Spinal cord (tissue), 10 donors: ENCODE measurements at places on chromosomes 7 and 10. TPM values are rescaled to one million over a fixed set of nuclear protein-coding genes. Genes with fewer than 3 reads are reported as not detected.
A peak's percentile ranks its signal among the peaks of the same experiment; 100 is the strongest.

- no peaks in the 10 kb centered on the region for H3K27me3 ChIP-seq
- peak; percentile 13 for DNase-seq
- H3K27ac ChIP-seq: no peak overlapping the region
- H3K4me1 ChIP-seq: no peaks in the 10 kb centered on the region
- no peak overlapping the region for H3K4me3 ChIP-seq
Observed at GRCh38 chr10:89440226-89441009, 26.1 kb downstream of the IFIT5 start.

- no peaks in the 10 kb centered on the region for H3K27me3 ChIP-seq
- no peak overlapping the region for H3K27ac ChIP-seq
- H3K4me1 ChIP-seq: peaks cover 9% of the 10 kb centered on the region
Observed at GRCh38 chr10:929960-930624, 1.4 kb downstream of the LARP4B start.

GRCh38 chr7:7909376-7909775 is 59.2 kb upstream of the GLCCI1 start:
- no peak overlapping the region for H3K4me3 ChIP-seq
- no peaks in the 10 kb centered on the region for H3K4me1 ChIP-seq
- H3K27me3 ChIP-seq: no peaks in the 10 kb centered on the region
- DNase-seq: no peak
- no peaks in the 10 kb centered on the region for H3K36me3 ChIP-seq
- H3K27ac ChIP-seq: no peak overlapping the region

GRCh38 chr7:102849079-102849478 is 63.7 kb upstream of the LRRC17 start:
- H3K36me3 ChIP-seq: no peaks in the 10 kb centered on the region
- no peak overlapping the region for H3K27ac ChIP-seq
- no peaks in the 10 kb centered on the region for H3K27me3 ChIP-seq
- no peaks in the 10 kb centered on the region for H3K4me1 ChIP-seq

- no peaks in the 10 kb centered on the region for H3K27me3 ChIP-seq
- H3K4me1 ChIP-seq: peaks cover 17% of the 10 kb centered on the region
- H3K27ac ChIP-seq: no peak overlapping the region
- no peak for DNase-seq
- H3K36me3 ChIP-seq: peaks cover 6% of the 10 kb centered on the region
Observed at GRCh38 chr10:71649631-71650030, 69.9 kb downstream of the C10orf105 start.

DNA sequence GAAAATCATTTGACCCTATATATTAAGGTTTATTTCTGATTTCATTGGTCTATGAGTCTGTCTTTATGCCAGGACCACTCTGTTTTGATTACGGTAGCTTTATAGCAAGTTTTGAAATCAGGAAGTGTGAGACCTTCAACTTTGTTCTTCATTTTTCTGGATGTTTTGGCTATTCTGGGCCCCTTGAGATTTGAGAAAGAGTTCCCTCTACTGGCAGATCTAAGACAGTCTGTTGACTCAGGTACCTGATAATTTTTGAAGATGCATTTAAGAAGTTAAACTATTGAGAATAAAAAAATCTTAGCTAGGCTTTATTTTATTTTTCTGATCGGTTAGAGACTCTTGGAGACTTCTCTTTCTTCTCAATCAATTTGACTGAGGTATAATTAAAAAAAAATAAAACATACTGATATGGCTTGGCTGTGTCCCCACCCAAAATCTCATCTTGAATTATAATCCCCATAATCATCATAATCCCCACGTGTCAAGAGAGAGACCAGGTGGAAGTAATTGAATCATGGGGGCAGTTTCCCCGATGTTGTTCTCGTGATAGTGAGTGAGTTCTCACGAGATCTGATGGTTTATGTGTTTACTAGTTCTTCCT is 209.2 kb downstream of the SNX10 start:
- peaks cover 5% of the 10 kb centered on the region for H3K27me3 ChIP-seq
- no peaks in the 10 kb centered on the region for H3K36me3 ChIP-seq
- no peak overlapping the region for H3K27ac ChIP-seq
- H3K4me3 ChIP-seq: no peak overlapping the region
- no peaks in the 10 kb centered on the region for H3K4me1 ChIP-seq

DNA sequence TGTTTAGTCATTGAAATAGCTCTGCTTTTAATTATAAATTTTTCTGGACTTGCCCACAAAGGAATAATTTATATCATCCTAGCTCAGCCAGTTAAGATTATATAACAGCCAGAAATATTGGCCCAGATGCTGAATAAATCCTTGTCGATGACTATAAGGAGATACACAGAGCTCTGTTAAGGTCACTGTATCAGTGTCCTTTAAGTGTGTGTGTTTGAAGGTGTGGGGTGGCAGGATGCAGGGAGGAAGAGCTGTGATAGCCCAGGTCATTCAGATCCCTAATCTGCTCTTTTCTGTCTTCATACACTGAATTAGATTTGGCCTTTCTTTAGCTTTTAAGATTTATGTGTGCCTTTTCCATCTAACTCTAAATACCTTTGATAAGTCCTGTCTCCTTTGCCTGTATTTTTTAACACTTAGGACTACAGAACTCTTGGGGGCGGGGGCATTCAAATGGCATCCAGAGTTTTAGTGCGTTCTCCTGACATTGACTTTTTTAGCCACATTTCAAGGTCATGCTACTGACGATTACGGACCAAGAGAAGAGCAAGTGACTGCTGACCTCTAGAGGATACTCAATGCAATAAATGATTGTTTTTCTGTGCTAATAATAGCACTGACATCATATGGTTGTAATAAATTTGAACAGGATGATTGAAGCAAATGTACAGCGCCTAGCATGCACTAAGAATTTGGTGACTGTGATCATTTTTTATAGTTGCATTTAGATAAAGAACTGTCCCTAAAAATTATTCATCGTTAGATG is 172.3 kb downstream of the CACNB2 start:
- peak overlapping the region; percentile 53 for H3K27ac ChIP-seq
- no peaks in the 10 kb centered on the region for H3K36me3 ChIP-seq
- H3K4me1 ChIP-seq: peaks cover 6% of the 10 kb centered on the region
- DNase-seq: peak; percentile 81
- no peak overlapping the region for H3K4me3 ChIP-seq

DNA sequence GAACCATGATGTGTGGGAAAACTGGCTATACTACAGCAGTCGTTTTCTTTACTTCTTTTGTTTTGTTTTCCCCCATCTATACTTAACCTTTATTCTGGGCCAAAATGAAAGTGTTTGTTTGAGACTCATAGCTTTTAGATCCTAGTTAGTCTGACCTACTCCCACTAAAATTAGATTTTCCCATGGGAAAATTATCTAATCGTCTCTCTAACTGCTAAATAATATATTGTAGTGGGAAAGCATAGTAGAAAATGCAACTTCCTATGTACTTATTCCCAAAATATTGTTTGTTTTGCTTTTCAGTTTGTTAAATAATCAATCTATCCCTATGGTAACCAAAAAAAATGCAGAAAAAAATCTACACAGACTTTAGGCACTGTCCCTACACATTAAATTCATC is 96.6 kb downstream of the NOC3L start:
- no peaks in the 10 kb centered on the region for H3K27me3 ChIP-seq

GRCh38 chr7:6402041-6402440 is 45.7 kb downstream of the DAGLB start:
- no peak for DNase-seq
- H3K27me3 ChIP-seq: no peaks in the 10 kb centered on the region
- peaks cover 53% of the 10 kb centered on the region for H3K36me3 ChIP-seq
- H3K4me3 ChIP-seq: no peak overlapping the region
- no peak overlapping the region for H3K27ac ChIP-seq

- peak overlapping the region; percentile 29 for H3K27ac ChIP-seq
- no peak for DNase-seq
- peaks cover 65% of the 10 kb centered on the region for H3K4me1 ChIP-seq
Observed at GRCh38 chr10:490891-491571, 198.4 kb downstream of the DIP2C start.

- DNase-seq: no peak
- no peaks in the 10 kb centered on the region for H3K27me3 ChIP-seq
- peak overlapping the region; percentile 49 for H3K4me3 ChIP-seq
- H3K27ac ChIP-seq: peak overlapping the region; percentile 0
- peaks cover 4% of the 10 kb centered on the region for H3K36me3 ChIP-seq
Observed at GRCh38 chr10:125156739-125157480, 3.5 kb downstream of the CTBP2 start.

DNA sequence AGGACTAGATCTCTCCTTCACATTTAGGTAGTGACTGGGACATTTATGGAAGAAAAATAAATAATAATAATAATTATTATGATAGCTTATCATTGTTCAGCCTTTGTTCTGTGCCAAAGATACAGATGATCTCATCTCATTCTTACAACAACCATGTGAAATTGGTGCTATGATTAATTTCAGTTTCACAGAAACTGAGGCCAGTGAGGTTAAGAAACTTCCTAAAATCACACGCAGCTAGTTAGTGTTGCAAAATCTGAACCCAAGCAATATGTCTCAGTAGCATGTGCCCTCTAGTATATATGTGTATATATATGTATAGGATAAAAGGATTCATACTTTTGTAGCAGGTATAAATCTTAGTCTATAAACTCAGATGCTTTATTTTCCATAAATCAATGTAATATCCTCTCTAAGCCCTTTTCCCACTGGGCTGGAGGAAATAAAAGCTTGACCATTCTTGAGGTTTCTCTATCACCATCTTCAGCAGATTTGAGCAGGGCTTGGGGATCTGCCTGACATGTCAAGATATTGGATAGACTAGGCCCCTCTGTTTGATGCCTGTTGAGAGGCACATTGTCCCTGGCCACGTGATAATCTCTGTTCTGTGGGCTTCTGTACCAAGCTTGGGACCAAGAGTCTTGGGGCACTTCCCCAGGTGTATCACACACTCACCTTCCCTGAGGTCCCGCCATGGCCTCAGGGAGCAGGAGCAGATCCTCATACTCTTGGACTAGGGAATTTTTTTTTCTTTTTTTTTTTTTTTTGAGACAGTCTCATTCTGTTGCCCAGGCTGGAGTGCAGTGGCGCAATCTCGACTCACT is 172.6 kb upstream of the NRP1 start:
- no peaks in the 10 kb centered on the region for H3K36me3 ChIP-seq
- no peak overlapping the region for H3K4me3 ChIP-seq
- no peak for DNase-seq
- H3K27me3 ChIP-seq: no peaks in the 10 kb centered on the region
- H3K4me1 ChIP-seq: no peaks in the 10 kb centered on the region

GRCh38 chr10:112951359-112952281 is 1.6 kb downstream of the TCF7L2 start:
- peaks cover 38% of the 10 kb centered on the region for H3K27me3 ChIP-seq
- peak overlapping the region; percentile 81 for H3K4me3 ChIP-seq
- peak; percentile 75 for DNase-seq

DNA sequence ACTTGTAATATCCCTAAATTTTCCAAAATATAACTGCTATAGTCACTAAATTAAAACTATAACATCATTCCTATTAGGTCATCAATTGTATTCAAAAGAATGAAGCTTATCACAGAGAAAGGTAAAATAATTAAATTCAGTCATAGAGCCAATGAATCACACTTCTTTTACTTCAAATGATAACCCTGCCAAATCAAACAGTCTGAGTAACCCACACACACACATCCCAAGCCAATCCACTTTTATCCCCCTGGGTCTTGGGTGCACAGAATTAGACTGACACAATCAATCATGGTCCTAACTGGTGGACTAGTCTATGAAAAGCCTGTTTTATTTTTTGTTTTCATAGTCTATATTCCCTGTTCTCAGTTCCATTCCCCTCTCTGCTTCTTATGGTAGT is 25.6 kb downstream of the CTNNA3 start:
- no peak overlapping the region for H3K27ac ChIP-seq
- H3K36me3 ChIP-seq: no peaks in the 10 kb centered on the region
- DNase-seq: no peak
- H3K27me3 ChIP-seq: no peaks in the 10 kb centered on the region
- H3K4me1 ChIP-seq: no peaks in the 10 kb centered on the region

GRCh38 chr7:113144817-113145216 is 26.5 kb upstream of the SMIM30 start:
- no peaks in the 10 kb centered on the region for H3K4me1 ChIP-seq
- no peaks in the 10 kb centered on the region for H3K27me3 ChIP-seq
- DNase-seq: no peak

DNA sequence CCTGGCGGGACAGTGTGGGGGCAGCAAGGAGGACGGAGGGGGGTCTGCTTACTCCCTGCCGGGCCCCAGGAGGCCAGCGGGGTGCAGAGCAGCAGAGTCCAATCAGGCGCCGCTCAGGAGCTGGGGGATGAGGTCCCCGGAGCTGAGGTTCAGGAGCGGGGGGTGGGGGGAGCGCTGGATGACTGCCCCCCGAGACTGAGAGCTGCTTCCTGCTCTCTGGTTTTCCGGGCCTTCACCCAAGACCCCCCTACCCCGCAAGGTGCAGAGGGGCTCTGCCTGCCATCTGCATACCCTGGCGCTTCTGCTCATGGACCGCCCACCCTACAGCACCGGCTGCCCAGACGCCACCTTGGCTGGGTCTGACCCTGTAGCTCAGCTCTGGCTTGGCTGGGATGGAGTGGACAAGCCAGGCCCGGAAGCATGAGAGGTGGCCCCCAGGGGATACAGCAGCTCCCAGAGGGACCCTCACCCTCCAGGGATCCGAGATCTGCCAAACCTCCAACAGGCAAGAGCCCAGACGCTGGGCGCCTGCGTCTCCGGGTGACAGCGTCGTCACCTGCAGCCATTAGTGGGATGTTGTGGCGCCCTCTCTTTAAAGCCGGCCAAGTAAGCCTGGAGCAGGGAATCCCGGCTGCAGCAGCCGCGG is 930 bp downstream of the KNDC1 start:
- DNase-seq: no peak
- peaks cover 3% of the 10 kb centered on the region for H3K27me3 ChIP-seq
- H3K4me3 ChIP-seq: peak overlapping the region; percentile 54
- H3K27ac ChIP-seq: no peak overlapping the region

GRCh38 chr10:119159332-119159731 is 6.2 kb downstream of the SFXN4 start:
- peaks cover 44% of the 10 kb centered on the region for H3K36me3 ChIP-seq
- no peaks in the 10 kb centered on the region for H3K27me3 ChIP-seq
- no peak for DNase-seq

DNA sequence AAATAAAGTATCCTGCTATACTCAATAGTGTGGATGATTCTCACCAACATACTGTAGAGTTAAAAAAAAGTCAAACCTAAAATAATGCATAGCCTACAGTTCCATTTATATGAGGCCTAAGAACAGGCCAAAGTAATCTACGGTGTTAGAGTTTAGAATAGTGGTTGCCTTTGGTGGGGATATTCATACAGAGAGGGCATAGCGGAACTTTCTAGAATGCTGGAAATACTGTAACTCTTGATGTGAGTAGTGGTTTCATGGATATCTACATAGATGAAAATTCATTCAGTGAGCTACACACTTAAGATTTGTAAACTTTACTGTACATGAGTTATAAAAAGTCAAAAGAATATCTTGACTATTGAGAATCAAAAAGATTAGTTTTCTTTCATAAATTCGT is 349.9 kb upstream of the NFE2L3 start:
- no peaks in the 10 kb centered on the region for H3K36me3 ChIP-seq
- H3K27me3 ChIP-seq: no peaks in the 10 kb centered on the region
- H3K4me1 ChIP-seq: no peaks in the 10 kb centered on the region
- no peak for DNase-seq

Gene ARF5
- 105 TPM for total RNA-seq

Gene GPR15LG
- total RNA-seq: not detected

Gene MGAM2
- 0.33 TPM for total RNA-seq

Gene UPK3B
- total RNA-seq: 1.3 TPM

Gene RNF32
- total RNA-seq: 2.2 TPM

Gene PAPSS2
- 12.3 TPM for total RNA-seq

Gene CCDC136
- 66.6 TPM for total RNA-seq

Gene TUBB8
- 0.11 TPM for total RNA-seq
